ENCODE measurements at places on chromosomes 1 and 21.

GRCh38 chr1:10056599-10056987, 23.8 kb downstream of the UBE4B start:
- DNase-seq = no peak

GRCh38 chr1:160800645-160801408, 4.9 kb downstream of the LY9 start:
- peak; percentile 67 for DNase-seq

DNA sequence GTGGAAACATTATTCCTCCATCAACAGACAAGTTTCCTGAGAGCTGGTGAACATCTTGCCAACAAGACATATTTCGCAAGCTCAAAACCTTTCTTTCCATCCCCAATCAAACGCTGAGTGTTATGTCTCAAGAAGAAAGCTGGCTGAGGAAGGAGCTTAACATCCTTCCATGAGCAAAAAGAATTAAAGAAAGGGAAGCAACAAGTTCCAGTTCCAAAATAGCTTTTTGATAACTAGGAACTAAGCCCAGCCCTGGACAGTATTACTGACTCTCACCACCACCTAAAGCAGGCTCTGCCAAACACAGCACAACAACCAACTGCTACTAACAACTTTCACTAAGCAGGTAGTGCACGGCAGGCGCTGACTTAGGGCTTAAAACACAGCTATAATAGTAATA, 50.2 kb downstream of the CAPZB start:
- DNase-seq = no peak

DNA sequence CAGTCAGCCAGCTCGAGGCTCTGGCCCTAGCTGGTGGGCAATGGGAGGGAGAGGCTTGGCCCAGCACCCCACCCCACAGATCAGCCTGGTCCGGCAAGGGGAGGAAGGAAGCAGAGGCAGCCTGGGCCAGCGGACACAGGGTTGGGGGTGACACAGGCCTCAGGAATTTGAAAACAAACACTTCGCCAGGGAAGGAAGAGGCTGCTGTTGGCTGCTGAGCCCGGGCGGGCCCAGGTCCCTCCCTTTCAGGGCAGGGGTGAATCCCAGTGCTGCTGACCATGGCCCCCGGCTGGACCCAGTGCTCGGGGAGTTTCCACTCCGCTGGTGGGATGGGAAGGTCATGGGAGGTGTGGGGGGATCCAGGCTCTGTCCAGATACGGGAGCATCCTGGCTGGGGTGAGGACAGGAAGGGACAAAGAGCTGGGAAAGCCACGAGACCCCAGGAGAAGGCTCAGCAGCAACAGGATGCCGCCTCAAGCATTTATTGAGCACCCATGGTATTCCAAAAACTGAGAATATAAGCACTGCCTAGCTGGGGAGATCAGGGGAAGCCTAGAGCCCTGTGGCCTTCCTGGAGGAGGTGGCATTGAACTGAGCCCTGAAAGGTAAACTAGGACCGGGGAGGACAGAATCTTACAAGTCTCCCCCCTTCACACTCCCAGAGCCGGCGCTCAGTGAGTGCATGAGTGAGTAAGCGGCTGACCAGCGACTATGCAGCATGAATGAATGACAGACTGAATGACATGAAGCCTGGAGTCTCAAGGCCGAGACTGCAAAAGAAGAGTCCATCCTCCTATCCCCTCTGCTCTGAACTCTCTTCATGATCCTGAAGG, 26.2 kb upstream of the EPHA2 start:
- DNase-seq = no peak

GRCh38 chr21:42227909-42228708, 9.2 kb downstream of the ABCG1 start:
- DNase-seq = peak; percentile 71

- no peak for DNase-seq
Measured at GRCh38 chr1:24540906-24541710, 14.8 kb upstream of the NCMAP start.

DNA sequence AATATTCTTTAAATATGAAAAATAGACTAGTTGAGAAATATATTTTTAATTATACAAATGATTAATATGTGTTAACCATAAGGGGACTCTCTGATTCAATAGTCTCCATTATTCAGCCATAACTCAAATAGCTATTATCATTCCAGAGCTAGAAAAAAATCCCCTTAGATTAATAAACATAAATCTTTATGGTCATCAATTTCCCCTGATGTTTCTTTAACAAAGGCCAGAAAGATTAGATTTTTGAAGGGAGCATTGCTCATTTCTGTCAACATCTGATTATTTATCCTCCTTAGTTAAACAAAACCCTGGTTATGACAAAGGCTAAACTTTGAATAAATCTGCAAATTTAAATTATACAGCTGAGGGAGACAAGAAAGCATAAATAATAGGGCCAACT, 215.7 kb downstream of the PLA2G4A start:
- no peak for DNase-seq

DNA sequence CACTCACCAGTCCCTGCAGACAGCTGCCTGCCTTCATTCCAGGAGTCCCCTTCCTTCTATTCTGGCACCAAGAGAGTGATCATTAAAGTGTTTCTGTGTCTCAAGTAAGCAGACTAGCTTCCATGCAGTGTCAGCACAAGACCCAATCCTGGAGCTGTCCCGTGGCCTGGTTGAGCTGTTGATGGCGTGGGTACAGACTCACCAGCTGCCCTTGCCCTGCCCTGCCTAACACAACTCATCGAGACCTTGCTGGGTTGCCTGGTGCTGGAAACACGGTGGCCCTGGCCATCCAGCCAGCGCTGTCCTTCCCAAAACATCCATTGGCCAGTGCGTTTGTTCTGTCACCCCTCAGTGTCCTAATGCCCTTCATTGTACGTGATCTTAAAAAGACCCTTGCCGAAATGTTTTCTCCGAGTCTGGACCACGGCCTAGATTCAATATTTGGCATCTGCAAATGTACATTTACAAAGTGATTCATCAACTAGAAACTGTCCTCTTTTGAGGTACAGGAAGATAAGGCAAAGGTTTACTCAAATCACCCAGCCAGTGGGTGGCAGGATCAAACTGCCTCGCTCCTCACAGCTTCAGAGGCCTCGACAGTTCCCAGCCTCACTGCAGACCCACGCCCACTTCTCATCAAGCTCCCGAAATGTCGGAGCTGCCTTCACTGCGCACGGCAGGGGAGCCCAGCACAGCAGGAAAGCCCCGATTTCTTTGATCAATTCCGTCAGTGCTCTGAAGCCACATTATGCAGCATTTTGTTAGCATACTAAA, 494.2 kb downstream of the KIF26B start:
- no peak for DNase-seq

- no peak for DNase-seq
Measured at GRCh38 chr1:24878045-24878444, 52.0 kb downstream of the RUNX3 start.

DNA sequence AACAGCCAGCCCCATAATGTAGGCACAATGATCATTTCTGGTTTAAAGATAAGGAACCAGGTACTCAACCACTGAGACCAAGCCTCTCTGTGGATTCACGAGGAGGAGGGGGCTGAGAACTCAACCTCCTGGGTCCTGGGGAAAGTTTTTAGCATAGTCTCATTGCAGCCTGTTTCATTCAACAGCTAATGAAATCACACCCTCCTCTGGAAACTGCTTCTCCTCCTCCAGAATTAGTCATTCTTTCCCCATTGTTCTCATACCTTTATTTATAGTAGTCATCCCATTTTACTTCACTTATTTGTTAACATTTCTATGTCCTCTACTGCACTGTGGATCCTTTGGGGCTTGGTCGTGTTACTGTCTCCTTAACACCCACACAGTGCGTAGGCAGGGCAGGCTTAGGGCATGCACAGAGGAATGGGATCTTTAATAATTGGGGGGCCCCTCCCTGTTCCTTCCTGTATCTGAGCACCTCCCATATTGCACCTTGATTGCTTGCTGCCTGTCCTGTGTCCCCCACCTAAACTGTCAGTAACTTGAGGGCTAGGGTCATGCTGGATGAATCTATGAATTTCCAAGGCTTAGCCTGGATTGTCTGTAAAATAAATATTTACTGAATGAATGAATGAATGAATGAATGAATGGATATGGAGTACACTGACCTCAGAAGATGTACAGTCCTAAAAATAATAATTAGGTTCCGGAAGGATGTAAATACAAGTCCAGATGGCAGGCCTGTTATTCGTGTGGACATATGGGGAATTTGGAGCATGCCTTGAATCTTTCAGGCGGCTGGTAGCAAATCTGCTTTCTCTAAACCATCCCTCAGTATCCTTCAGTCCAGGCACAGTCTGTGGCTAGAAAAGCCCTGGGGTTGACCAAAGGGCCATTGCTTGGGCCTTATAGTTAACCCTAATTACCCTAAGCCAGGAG, 153.8 kb upstream of the HMGB4 start:
- DNase-seq = no peak

DNA sequence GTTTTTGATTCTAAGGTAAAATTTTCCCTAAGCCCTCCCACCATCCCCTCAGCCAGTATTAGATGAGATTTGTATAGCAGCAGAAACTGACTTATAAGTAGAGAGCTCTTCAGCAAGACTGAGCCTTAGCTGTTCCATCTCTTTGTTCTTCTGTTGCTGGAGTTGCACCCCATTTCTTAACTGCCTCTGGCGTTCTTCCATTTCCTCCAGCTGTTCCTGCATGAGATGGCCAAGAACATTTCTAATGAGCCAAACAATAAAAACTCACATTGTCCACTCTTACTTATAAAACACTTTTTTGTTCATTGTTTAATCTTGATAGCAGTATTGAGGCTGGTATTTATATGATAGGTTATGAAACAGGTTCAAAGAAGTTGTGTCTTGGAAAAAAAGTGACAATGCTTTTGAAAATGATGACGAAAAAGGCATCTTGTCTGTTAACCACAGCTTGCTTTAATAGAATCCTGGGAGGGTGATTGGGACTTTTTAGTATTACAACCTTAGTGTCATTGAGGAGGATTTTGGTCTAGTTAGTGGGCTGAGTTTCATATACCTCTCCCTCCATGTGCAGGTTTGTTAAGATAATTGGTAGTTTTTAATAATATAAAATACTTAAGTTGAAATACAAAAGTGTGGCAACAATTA, 18.3 kb downstream of the SYNC start:
- DNase-seq = no peak

GRCh38 chr1:153849487-153850185, 73.1 kb downstream of the GATAD2B start:
- DNase-seq = no peak

DNA sequence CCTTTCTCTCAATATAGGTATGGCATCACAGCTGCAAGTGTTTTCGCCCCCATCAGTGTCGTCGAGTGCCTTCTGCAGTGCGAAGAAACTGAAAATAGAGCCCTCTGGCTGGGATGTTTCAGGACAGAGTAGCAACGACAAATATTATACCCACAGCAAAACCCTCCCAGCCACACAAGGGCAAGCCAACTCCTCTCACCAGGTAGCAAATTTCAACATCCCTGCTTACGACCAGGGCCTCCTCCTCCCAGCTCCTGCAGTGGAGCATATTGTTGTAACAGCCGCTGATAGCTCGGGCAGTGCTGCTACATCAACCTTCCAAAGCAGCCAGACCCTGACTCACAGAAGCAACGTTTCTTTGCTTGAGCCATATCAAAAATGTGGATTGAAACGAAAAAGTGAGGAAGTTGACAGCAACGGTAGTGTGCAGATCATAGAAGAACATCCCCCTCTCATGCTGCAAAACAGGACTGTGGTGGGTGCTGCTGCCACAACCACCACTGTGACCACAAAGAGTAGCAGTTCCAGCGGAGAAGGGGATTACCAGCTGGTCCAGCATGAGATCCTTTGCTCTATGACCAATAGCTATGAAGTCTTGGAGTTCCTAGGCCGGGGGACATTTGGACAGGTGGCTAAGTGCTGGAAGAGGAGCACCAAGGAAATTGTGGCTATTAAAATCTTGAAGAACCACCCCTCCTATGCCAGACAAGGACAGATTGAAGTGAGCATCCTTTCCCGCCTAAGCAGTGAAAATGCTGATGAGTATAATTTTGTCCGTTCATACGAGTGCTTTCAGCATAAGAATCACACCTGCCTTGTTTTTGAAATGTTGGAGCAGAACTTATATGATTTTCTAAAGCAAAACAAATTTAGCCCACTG, 11.5 kb downstream of the HIPK1 start:
- DNase-seq = no peak

GRCh38 chr1:20885121-20885520, 98.0 kb upstream of the HP1BP3 start:
- DNase-seq = no peak

DNA sequence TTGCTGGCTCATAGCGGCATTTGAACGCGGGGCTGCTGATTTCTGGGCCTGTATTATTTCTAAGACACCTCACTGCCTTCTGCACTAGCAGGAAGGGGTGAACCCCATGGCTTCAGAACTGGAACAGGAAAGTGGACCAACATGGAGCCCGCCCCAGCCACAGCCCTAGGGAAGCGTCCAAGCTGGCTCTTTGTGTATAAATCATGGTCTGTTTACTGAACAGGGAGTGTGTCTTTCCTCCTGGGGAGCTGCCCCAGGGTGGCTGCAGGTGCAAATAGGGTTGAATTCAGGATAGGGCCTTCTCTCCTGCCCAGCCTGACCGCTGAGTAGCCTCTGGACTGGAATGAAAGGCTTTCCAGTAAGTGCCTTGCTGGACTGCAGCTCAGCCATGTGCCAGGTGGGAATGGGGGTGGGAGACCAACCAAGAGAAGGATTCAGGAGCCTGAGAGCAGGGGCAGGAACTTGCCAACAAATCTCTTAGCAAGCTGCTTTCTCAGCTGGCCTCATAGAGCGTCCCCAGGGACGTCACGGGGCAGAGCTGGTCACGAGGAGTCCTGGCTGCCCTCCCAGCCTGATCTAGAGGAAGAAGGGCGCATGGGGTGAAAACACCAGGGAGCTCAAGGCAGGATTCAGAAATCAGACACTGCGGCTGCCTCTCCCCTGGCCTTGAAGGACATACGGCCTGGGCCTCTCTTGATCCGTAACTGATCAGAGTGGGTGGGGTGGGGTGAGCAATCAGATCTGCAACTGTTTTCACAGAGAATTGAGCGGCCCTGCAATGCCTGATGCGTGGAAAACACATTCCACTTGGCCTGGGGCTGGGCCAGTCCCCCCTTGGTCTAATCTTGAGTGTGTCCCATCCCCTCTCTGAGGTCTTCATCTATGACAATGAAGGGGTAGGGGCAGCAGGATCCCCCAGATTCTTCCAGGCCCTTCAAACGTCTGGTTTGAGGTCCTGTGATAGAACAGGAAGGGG, 56.5 kb upstream of the SELENON start:
- DNase-seq = no peak

GRCh38 chr21:18164933-18165332, 79.7 kb upstream of the CHODL start:
- no peak for DNase-seq

DNA sequence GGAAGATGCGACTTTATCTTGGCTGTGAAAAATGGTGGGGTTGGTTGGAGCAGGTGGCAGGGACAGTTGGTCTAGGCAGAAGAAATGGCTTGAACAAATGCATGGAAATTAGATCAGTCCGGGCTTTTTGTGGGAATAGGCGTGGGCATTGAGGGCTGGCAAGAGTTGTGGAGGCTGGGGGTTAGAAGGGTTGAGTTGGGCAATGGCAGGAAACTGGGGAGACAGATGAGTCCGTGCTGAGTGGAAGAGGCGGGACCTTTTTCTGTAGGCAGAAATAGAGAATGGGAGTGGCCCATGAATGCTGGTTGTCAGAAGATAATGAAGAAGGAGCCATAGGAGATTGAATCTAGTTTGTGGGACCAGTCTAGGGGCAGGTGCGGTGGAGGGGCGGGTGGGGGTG, 6.9 kb downstream of the PDPN start:
- DNase-seq = no peak

GRCh38 chr1:10295481-10296085, 85.2 kb downstream of the KIF1B start:
- DNase-seq = no peak
